ENCODE measurements at places on chromosomes 7 and 10.

DNA sequence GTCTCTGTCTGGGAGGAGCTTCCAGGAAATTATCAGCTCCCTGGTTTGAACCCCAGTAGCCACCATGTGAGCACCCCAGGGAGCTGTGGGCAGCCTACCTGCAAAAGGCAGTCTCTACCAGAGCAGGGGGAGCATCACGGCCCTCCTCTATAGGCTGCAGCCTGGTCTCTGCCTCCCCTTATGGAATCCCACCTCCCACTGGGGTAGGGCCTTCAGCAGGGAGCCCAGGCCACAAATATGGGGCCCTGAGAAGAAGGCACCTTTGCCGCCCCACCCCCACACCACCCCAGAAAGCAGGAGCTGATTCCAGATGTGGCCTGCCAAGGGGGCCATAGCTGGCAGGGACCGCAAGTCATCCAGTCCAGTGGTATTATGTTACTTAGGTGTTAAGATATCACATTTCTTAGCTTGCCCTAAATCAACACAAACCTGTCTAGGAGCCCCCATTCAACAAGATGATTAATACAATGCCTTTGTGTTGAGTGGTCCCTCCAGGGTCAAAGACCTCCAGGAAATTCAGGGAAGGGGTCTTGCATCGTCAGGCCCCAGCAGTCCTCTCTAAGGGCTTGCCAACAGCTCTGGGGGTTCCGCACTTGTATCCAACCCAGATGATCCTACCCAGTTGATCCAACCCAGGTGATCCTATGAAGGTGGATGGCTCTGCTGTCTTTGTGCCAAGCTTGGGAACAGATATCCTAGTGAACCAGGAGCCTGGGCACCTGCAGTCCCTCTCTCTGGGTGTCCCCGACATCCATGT lies 114.9 kb downstream of the OAT start:
- no peak for DNase-seq

- no peak for DNase-seq
Measured at GRCh38 chr10:13402021-13402420, 53.9 kb upstream of the SEPHS1 start.

GRCh38 chr10:128102480-128103228 lies 23.6 kb downstream of the MKI67 start:
- no peak for DNase-seq

GRCh38 chr10:112059220-112059619 lies 124.3 kb downstream of the GPAM start:
- no peak for DNase-seq

- DNase-seq, result no peak
Measured at GRCh38 chr10:24467136-24467535, 256.6 kb downstream of the ARHGAP21 start.

DNA sequence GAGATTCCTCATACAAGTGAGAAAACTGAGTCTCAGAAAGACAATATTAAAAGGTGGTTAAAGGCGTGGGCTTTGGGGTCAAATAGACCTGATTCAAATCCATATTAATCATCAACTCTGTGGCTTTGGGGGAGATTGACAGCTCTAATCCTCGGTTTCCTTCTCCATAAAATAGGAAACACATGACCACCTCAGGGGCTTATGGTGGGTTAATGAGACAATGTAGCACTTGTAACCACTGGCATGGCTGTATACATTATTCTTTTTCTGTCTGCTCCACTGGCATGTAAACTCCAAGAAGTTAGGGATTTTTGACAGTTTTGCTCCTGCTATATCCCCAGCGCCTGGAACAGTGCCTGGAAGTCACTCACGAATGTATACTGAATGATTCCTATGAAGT lies 120.8 kb upstream of the GAD2 start:
- no peak for DNase-seq

- DNase-seq, result no peak
Measured at GRCh38 chr10:28217848-28218247, 85.0 kb downstream of the MPP7 start.
